ENCODE measurements at places on chromosomes 13 and 19.

DNA sequence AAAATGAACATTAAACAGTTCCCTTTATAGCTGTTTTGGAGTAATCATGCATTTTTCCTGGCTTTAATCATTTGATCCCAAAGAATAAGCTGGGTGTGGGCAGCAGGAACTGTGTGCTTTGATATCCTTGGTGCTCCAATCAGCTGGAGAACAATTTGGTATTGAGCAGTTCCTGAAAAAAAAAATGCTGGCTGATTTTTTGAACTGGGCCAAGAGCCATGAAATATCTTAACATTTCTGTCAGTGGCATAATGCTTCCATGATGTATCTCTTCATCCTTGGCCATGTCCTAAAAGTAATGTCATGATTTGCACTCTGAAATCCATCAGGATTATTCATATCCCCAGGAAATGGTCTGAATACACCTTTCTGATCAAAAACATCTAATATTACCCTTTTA is 134.7 kb downstream of the LHFPL6 start:
- no peak for DNase-seq

DNA sequence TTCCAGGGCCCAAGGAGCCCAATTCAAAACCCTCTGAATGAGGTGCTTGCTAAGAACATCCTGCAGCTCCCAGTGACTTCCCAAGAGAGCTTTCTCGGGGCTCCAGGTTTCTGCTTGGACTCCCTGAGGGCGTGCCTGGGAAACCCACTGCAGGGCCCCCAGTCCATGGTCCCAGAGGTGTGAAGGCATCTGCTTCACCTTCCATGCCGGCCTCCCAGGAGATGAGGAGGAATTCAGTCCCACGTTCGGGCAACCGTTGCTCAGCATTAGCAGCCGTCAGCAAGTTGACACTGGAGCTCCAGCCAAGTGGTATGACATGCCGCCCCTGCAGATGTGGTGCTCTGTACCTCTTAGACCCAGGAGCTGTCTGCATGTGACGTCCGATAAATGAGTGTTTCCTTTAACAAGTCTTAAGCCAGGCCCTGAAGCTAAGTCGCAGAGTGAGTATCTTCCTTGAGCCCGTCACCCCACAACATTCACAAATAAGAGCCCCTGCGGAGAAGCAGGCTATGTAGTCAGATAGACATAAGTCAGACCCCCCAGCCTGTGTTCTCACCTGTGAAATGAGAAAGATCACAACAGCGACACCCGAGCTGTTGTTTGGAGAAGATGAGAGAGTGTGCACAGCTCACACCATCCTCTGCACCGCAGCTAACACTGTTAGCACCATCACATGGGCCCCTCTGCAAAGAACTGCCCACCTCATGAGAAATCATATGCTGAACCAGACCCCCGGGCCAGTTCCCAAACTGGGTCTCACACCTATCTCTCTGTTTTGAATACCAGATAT is 150.3 kb downstream of the KATNAL1 start:
- no peak for DNase-seq

DNA sequence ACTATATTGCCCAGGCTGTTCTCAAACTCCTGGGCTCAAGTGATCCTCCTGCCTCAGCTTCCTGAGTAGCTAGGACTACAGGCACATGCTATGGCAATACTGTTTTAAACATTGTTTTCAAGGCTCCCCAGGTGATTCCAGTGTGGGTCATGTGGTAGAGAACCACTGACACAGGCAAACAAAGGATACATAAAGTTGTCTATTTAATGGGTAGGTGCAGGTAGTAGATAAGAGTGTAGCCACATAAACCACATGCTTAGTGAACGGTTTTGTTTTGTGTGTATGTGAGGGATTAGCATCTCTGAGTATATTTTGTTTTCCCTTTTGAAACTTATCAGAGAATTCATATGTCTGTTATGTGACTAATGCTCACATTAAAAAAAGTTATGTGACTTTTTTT is 36.7 kb downstream of the USPL1 start:
- DNase-seq, result no peak

DNA sequence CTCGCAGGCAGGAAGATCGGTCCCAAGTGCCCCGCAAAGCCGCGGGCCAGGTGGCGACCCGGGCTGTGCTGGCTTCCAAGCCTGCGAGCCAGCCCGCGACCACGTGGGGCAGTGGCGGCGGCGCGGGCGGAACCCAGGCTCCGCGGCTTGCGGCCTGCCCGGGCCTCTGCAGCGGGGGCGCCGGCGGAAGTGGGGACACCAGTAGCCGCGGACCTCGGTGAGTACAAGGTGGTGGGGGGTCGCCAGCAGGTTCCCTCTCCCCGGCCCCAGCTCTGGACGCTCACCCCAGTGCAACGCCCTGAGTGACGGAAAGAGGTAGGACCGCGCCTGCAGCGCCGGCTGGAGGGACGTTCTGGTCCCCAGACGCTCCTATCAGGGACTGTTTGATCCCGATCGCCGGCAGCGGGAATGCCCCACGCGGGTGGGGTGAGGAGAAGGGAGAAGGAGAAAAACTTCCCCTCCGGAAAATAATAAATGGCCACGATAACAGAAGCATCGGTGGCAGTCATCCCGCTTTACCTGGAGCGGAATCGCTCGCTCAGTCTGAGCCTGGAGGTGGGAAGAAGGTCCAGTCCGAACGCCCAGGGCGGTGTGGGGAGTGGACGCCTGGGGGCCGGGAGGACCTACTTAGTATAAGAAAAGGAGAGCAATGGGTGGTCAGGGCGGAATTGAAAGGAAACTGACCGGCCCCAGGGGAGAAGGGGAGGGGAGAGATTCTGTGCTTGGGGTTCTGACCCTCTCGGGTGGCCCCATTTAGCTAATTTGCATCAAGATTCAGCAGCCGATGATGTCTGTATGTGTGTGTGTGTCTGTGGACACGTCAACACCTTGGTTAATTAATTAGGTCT is at the start of gene GEMIN7:
TSS of gene GEMIN7 (plus strand) at position 198 of the 848 bp plus-strand sequence. CDS start 10,855 bp downstream, outside the sequence.
- peak; percentile 74 for DNase-seq

DNA sequence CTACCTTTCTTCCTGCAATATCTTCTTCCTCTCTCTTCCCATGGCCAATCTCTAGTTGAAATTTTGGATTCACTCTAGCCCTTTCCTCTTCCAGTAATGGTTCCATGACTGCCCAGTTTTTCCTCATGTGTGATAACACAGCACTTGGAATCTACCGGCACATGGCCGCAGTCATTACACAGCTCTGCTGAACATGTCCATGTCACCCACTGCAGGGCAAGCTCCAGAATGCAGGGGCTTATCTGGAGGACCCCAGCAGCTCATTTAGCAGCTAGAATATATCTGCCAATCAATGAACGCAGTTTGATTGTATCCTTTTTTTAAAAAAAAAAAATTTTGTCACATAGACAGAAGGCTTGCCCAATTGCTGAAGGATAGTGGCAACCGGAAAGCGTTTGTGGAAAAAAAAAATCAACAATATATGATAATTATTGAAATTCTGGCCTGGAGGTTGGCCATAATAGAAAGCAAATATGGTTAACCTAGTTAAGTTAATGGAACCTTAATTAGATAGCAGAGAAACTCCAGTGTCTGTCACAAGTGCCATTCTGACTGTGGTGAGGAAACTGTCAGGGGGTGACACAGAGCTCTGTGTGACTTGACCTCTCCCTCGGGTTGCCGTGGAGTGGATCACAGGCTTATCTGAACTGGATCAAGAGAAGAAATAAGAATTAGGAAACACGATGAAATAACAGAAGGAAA is 426.7 kb downstream of the LIG4 start:
- no peak for DNase-seq

GRCh38 chr13:73876323-73876722 is 257.9 kb downstream of the KLF12 start:
- DNase-seq, result no peak

DNA sequence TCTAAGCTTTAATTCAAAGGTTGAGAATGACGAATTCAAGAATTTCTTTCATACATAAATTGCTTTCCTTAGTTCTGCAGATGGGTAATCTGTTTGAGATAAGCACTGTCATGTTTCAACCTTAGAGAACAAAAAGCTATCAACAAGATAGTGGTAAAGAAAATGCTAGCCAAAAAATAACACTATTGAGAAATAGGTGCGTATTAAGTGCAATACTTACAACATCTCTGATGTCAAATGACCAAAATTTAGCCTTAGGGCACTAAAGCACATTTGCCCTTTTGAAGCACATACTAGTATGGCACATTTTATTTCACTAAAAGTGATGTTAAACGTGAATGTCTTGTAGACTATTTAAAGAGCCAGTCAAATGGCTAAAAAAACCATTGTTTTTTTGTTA is 4.9 kb downstream of the KBTBD6 start:
- no peak for DNase-seq

- DNase-seq, result no peak
These were observed 135.7 kb downstream of the MIPEP start for GRCh38 chr13:23753458-23753857.

DNA sequence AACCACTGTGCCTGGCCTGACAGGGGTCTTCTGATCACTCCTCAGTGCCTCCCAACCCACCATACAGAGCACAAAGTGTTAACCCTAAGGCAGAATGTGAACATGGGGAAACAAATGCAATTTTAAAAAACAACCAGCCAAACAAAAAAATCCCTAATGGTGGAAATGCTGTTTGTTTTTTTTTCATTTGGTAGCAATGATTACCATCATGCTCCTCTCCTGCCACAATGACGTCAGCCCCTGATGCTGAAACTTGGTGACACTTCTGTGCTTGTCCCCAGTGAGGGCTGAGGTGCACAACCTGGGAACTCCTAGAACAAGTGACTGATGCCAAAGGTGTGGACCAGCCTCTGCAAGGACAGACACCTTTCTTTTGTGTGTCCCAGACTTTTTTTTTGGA is 4.0 kb upstream of the TSPAN16 start:
- peak; percentile 51 for DNase-seq

GRCh38 chr19:7242601-7243258 is 51.5 kb downstream of the INSR start:
- DNase-seq, result peak; percentile 84

GRCh38 chr19:6963244-6963852 is 57.9 kb downstream of the MBD3L2B start:
- peak; percentile 32 for DNase-seq

GRCh38 chr13:68030152-68030809 is 800.1 kb upstream of the PCDH9 start:
- no peak for DNase-seq

- no peak for DNase-seq
These were observed 78.4 kb upstream of the DIAPH3 start for GRCh38 chr13:60242043-60242595.

GRCh38 chr19:3054972-3055740 is 7.1 kb downstream of the TLE5 start:
- DNase-seq, result no peak

All from suppressor macrophage treated with lipopolysaccharide for 1 hour (primary cell).